ENCODE measurements at places on chromosomes 2 and 18.

DNA sequence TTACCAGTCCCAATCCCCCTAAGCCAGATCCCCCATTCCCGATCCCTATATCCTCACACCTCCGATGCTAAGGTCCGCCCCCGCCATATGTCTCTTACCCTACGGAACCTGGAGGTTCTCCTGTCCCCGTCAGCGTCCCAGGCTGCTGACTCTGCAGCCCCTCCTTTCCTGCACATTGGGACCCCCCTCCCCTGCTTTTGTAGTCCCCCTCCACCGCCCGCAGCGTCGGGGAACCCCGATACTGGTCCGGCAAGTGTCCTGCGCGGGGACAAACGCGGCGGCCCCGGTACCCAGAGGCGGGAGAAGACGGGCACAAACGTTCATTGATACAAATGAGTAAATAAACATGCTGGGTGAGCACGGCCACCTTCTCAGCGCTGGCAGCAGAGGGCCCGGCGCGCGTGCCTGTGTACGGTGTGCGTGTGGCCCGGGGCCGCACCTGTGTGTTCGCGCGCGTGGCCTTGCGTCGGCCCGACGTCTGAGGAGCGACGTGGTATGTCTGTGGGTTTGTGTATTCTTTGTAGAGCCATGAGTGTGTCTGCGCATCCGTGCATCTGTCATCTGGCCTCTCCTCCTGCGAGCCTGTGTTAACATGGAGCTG is 2.0 kb upstream of the CYP26B1 start:
- no peak for DNase-seq

GRCh38 chr2:138476940-138477339 is 24.6 kb upstream of the SPOPL start:
- DNase-seq = no peak

GRCh38 chr2:72619626-72620025 is 206.2 kb downstream of the EXOC6B start:
- no peak for DNase-seq

- DNase-seq = no peak
Observed at GRCh38 chr18:49432602-49433001, 27.8 kb downstream of the DYM start.

DNA sequence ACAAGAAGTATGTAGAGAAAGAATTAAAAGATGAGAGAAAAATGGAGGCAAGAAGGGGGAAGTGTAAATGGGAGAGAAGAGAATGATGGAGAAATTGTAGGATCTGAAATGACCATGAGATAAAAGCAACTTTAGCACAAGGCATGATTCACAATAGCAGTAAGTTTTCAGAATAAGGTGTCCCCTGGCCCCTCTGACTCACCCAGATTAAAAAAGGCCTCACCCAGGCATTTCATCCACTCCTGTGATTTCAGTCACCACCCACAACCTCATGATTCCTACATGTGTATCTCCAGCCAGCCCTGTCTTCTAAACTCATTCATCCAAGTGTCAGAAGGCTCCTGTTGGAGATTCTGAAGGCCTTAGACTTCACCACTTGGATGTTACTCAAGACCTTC is 56.6 kb downstream of the SP100 start:
- DNase-seq = no peak

DNA sequence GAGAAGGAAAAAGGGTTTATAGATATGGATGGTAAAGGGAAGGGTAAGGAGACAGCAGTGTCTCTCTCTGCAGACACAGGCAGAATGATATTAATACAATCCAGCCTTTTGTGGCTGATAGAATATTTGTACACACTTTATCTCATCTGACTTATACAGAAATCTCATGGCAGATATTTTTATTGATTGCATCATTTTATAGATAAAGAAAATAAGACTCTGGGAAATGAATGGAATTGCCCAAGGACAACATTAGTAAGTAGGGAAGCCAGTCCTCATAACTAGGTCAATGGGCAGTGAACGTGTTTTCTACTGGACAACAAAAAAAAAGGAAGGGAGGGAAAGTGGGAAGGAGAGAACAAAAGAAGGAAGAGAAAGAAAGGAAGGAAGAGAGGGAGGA is 236.4 kb upstream of the EPHA4 start:
- no peak for DNase-seq

GRCh38 chr2:106107509-106108131 is 86.5 kb downstream of the UXS1 start:
- DNase-seq = no peak

- no peak for DNase-seq
Observed at GRCh38 chr2:200300065-200300464, 6.4 kb upstream of the SPATS2L start.

- DNase-seq = no peak
Observed at GRCh38 chr2:225771701-225772100, 372.2 kb downstream of the NYAP2 start.

- DNase-seq = no peak
Observed at GRCh38 chr2:126515471-126515870, 140.5 kb upstream of the GYPC start.

DNA sequence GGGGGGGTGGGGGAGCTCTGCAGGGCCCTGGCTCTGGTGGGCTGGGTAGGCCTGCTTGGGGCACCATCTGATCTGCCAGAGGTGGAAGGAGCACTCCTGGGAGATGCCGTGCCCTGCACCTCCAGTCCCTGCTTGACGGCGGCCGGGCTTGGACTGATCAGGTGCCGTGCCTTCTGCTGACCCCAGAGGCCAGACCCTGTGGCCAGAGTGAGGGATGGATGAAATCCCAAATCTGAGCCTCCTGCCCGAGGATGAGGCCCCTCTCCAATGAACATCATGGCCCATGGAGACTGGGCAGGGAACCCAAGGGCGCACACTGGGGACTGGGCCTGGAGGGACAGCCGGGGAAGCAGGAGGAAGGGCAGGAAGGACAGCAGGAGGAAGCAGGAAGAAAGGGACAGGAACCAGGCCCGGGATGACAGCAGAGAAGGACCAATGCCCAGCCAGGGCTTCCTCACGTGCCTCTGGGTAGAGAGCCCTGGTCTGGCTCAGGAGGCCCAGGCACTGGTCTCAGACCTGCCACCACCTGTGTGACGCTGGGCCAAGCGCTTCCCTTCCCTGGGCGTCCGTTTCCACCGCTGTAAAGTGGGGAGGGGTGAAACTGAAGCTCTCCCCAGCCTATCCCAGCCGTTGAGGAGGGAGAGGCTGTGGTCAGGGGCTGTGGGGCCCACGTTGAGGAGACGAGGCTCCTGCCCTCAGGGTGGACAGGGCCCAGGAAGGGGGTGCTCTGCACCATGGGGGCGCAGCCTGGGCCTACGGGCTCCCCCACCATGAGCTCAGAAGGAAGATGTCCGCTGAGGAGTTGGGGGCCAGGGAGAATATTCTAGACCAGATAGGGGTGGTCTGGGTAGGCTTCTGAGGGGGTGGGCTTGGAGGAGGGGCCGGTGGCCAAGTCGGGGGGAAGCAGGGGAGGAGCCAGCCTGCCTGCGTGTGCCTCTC is 1.0 kb upstream of the GPR35 start:
- no peak for DNase-seq

DNA sequence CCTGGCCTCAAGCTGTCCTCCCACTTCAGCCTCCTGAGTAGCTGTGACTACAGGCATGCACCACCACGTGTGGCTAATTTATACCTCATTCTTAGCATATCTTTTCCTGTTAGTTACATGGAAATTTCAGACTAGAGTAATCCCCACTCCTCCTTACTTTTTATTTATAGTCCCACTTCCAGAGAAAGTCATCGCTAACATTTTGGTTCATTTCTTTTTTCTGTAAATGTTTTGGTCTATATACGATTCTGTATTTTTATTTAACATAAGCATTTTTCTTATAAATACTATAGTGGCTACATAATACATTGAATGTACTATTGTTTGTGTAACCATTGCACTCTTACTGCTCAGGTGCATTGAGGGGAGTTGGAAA is 42.3 kb downstream of the DDX1 start:
- DNase-seq = no peak

DNA sequence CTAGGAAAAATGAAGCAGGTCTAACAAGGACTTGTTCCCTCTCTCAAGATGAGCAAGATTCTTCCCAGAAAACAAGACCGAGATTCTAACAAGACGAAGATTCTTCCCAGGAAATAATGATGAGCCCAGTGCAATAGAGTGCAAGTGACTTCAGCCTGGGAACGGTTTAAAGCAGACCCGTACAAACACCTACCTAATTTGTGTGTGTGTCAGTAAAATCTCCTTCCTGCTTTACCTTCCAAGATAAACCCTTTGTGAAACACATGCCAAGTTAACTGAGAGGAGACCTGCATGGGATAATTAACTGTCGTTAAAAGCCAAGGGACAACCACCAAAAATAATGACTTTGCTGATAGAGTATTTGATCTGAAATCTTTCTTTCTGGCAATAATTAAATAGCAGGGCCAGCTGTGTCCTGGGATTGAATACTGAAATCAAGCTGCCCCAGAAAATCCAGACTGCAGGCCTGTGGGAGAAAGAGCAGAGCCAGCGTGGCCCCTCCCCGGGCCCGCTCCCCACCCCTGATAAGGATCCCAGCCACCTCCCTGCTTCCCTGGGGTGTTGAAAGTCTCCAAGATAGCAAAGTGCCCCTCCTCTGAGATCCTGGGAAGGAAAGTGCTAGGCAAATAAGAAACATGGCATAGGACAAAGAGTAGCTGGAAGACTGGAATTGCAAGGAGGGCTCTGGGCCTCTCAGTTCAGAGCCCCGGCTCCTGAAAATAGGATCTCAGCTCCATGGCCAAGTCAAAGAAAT is 145.5 kb downstream of the CYP26B1 start:
- DNase-seq = no peak

DNA sequence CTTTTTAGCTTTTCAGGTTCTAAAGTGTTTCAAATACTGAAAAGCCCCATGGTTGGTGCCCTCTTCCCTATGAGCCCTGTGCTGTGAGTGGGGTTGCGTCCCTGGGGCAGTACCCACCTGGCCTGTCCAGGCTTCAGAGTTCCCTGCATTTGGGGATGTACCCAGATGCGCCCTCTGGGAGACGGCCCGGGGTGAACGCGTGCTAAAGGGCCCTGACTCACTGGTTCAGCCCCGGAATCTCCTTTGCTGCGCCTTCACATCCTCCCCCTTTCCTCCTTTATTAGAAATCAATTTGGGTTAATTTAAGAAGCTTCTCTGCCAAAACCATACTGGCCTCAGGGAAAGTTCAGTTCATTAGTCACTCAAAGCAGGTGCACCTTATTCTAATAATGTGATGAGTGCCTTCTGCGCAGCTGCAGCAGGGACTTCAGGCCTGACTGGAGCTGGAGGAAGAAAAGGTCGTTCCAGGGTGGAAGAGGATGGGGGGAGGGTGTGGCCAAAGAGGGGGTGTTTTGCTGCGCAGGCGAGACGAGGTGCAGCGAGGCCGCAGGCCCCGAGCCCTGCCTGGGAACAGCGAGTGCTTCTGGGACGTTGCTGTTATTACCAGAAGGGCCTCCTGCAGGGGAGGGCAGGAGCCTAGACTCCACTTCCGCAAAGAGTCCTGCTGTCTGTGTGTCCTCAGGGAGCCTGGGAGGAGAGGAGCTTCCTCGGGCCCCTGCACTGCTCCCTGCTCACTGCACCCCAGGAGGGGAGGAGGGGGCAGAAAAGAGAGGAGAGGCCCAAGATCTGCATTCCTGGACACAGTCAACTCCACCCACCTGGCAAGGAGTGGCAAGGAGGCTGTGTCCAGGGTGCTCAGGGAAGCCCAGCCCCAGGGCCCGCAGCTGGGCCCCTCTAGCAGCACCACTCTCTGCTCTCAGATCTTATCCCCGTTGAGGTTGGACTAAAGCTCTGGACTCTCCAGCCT is 223.2 kb upstream of the PXDN start:
- DNase-seq = no peak

DNA sequence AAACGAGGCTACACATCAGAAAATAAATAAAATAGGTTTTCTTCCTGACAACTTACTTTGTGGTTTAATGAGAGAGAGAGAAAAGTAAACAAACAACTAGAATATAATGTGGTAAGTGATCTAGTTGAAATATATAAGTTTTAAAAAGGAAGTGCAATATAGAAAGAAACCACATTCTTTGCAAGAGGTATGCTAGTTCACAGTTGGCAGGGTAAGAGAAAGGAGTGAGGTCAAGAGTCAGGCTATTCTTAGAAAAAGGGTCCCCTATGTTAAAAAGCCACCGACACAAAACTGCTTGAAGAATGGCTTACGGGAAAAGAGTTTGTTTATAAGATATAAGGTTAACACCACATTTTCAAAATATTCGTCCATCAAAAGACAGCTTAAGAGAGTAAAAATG is 462.1 kb downstream of the ERBB4 start:
- no peak for DNase-seq

DNA sequence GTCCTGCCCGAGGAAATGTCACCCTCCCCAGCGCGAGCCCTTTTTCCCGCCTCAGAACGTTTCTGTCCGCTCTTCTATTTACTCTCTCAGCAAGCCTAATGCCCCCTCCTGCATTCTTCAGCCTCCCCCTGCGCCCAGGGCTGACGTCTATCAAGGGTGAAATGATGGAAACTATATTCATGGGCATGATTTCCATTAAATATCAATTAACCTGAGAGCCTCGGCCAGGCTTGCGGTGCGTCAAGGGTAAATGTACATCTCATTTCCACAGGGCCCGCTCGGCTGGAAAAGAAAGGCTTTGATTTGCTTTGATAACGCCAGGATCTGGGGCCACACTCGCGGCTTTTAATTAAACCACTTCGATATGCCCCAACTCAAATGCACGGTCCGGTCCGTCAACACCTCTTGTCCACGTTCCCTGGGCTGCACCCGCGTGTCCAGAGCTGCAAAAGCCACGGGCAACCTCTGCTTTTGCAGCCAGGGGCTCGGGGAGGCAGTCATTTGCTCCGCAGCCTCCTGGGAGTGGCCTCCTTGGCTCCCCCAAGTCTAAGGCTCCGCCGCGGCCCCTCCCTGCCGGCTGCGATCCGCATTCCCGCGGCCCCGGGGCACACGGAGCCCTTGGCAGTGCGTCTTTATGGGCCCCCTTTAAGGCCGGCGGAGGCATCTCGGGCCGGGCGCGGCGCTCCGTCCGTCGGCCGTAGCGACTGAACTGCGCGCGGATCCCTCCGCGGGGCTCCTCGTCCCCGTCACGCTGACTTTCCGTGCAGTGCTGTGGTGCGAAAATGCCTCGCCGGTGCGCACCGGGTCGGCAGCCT is at the start of gene HOXD8:
HOXD8 (plus strand) TSS at position 724 of the 815 bp plus-strand sequence. CDS start 662 bp downstream, outside the sequence.
- DNase-seq = no peak

GRCh38 chr2:147845411-147845971 is 662 bp downstream of the ACVR2A start:
- DNase-seq = no peak

DNA sequence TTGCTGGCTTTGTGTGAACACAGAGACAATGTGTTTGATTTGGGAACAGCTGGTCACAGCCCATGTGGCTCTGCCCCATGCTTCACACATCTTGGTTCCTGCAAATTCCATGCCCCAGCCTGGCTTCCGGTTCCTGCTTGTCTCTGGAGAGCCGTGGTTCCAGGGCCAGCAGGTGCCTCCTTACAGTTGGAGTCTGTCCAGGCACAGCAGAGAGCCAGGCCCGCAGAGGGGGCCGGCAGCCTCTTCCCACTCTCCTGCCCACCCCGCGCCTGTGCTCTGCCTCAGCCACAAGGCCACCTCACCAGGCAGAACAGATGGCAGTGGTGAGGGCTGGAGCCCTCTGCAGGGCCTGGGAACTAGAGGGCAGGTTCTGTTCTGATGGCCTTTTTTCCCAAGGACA is 81.5 kb downstream of the LDLRAD4 start:
- no peak for DNase-seq

GRCh38 chr2:19706332-19706731 is 195.5 kb downstream of the TTC32 start:
- no peak for DNase-seq

GRCh38 chr2:157501026-157501425 is 57.1 kb upstream of the CYTIP start:
- DNase-seq = no peak

- no peak for DNase-seq
Observed at GRCh38 chr2:148996805-148997204, 41.7 kb upstream of the LYPD6B start.

GRCh38 chr18:1498216-1498615 is 593.5 kb downstream of the ADCYAP1 start:
- no peak for DNase-seq

- DNase-seq = no peak
Observed at GRCh38 chr2:129239141-129239540, 740.3 kb upstream of the RAB6C start.
